Central memory CD8-positive, alpha-beta T cell (primary cell): ENCODE measurements at places on chromosomes 12 and 14.

DNA sequence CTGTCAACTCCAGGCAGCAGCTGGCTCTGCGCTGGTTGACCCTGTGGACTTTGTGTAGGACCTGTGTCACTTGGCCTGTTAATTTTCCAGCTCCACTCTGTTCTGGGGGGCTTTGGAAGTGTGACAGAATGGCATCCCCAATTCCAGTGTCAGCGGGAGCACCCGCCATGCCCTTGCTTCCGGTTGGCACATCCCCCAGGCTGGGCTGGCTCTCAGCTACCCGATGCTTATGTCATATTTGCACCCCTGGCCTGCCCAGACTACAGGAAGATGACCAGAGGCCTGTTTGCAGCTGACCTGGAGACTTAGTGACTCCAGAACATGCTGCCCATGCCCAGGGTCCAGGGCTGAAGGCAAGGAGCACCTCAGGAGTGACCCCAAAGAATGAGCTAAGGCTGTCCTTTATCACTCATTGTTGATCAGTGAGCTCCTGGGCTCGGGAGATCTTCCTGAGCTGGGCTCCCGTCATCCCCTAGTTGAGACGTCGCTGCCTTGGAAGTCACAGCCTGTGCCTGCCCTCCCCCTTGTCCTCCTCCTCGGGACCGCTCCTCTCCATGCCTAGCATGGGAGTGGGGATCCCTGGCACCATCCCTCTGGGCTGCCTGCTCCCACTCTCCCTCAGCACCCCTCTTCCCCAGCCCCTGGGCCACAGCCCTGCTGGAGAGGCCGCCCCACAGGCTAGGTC lies 163.4 kb upstream of the RTL1 start:
- no peak for DNase-seq

DNA sequence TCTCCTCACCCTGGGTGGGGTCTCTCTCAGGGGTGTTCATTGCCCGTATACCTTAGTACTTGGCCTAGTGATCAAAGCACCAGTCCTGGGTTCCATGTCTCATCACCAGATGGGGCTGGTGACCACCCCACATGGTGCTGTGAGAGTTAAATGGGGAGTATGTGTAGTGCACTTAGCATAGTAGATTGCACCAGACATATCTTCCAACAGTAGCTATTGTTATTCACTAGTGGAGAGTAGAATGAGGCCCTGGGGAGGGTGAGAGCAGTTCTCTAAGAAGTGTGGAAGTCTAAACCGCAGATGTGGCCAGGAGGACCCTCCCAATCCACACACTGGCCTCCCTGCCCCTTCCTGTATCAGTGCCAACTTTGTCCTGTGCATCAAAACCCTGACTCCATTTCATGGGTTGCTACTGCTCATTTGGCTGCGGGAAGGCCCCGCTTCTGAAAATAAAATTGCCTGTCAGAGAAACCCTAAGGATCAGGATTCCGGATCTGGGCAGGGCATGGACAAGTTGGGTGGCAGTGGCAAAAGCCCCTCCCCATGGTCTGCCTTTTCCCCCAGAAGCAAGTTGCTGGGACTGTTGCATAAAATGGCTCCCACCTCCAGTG lies 4.4 kb downstream of the CD9 start:
- DNase-seq = no peak

DNA sequence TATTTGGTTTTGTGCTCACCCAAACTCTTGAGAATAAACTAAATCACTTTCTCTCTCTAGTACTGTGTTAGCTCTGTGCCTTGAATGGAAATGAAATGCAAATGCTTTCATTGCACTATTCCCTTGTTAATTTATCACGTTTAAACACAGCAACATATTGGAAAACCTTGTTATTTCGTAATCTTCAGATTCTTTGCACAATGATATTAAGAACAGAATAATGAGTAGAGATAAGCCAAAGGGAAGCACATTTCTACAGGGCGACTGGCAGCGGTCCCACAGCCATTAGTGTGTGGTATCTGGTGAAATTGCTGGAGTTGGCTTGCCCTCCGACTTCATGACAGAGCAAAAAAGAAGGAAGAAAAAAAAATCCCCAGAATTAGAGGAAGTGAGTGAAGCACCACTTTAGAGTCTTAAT lies 166.1 kb upstream of the E2F7 start:
- no peak for DNase-seq

GRCh38 chr12:63802012-63802608 lies 22.4 kb downstream of the RXYLT1 start:
- no peak for DNase-seq

DNA sequence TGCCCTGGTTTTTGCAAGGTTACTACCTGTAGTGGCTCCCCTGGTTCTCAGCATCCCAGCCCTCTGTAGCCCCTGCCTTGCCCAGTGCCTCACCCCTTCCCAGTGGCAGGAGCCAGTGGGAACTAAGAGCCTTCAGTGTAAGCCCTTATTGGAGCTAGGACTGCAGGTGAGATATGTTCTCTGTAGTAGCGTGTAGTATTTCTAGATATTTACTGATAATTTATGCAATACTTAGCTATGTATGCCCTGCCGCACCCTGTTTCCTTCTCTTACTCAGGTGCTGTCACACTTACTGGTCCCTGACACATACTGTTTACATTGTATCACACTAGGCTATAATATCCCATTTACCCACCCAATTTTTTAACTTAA lies 3.6 kb downstream of the BMAL2 start:
- no peak for DNase-seq

DNA sequence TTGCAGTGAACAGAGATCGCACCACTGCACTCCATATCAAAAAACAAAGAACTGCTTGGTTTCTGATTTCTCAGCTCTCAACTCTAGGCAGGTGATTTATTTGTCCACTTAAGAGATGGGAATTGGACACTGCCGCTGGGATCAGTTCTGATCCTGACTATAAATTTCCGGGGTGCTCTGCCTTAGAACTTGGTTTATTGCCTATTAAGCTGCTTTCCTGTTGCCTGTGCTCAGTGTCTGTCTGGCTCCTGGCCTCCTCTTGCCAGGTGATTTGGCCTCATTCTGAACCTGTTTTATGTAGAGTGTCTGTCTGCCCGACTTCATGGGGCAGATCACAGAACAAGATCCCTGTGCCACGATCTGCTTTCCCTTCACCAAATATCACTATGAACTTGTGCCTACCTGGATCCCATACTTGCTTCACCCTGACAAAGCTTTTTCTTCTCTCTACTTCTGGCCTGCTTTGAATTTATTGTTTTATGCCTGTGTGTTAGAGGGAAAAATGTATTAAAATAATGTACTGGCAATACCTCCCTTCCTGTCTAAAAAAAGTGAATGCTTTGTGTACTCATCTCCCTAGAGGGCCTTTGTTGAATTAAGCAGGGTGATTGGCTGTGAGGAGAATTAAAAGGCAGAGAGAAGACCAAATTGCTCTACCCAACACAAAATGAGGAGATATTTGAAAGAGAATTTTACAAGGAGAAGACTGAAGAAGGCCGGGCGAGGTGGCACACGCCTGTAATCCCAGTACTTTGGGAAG lies 27.6 kb downstream of the CDKN1B start:
- no peak for DNase-seq

DNA sequence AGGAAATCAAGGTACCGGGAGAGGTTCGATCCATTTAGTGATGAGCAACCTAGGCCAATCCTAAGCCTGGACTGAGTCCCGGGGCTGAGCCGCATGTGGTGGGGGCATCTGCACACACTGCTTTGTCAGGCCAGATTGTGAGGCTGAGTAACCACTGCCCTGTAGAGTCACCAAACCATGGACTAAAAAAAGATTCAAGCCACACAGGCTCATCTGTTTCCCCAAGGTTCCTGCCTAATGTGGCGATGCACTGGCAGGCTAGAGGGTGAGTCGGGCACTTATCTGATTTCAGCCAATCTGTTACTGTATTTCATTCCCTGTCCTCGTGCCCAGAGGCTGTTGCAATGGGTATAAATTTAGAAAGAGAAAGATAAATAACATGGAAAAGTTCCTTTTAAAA lies 140.8 kb downstream of the TTC7B start:
- no peak for DNase-seq

DNA sequence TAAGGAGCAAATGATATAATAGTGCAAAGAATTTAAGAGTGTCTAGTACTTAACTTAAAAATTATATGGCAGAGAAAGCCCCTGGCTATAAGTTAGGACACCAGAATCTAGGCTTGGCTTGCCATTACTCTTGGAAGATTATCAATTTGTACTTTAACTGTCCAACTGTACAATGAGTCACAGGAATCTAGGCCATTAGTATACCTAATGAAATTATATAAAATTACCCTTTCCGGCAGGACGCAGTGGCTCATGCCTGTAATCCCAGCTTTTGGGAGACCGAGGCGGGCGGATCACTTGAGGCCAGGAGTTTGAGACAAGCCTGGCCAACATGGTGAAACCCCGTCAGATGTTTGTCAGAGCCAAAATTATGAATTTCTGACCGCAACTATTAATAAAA lies 691 bp upstream of the OR6S1 start:
- DNase-seq = no peak

DNA sequence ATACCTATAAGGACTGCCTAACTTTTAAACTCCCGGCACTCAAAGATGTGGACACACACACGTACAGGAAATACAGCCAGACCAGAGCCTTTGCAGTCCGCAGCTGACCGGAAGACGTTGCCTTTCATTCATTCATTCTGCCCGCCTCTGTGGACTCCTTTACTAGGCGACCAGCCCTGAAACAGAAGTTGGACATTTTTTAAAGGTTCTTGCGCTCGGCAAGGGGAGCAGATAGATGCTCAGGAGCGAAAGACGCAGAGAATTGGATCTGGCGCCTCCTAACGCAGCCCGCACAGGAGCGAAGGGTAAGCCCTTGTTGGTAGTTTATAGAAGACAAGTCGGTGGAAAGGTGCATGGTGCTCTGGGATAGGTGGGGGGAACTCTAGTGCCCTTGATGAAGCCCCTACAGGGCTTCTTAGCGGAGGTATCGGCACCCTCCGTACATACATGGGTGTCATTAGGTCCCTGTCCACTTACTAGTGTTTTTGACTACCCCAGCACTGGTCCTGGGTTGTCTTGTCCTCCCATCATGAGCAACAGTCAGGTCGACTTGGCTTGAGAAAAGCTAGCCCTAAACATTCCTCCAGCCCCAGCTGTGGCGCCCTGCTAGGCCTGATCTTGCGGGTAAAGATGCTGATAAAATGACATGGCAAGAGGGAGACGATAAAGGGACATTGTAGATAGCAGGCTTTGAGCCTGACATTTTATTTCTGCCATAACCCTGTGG lies at the start of gene KDM2B:
Gene KDM2B, minus strand, starts transcription at position 65 of the 727 bp plus-strand sequence. CDS start 112 bp downstream, outside the sequence.
- DNase-seq = no peak

GRCh38 chr14:99246536-99247097 lies 25.4 kb downstream of the BCL11B start:
- DNase-seq = no peak

DNA sequence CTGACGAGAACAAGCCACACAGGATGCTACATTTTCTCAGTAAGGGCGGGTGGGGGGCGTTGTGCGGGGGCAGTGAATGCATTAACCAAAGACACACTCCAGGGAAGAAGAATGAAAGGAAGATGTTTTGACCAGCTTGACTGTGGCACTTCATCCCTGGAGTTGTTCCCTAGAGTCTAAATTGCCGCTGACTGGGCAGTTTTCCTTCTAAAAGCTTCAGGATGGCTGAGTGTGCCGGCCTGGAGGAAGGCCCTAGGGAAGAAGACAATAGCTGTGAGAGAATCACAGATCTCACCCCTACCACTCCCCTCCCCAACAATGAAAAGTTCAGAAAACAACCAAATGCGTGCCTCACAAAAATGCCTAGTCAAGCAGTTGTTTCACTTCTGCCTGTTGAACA lies 67.2 kb downstream of the NKX2-1 start:
- no peak for DNase-seq

GRCh38 chr14:61491876-61492434 lies 170.6 kb downstream of the PRKCH start:
- no peak for DNase-seq

DNA sequence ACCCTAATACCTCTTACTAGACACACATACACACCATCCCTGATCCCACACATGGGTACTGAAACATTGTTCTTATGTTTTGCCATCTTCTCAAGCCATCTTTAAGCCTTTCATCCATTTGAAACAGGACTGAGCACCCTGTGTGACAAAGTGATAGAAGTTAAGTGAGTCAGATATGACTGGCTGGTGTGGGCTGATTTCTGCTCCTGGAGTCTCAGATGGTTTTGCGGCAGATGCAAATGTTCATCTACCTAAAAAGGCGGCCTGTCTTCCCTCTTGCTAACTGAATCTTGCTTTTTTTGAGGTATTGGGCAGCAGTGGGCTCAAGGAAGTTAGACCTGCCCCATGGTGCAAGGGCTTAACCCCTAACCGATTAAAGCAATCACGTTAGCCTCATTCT lies 30.4 kb upstream of the PKP2 start:
- no peak for DNase-seq

GRCh38 chr14:22122829-22123560 lies 449.4 kb upstream of the OR4E1 start:
- DNase-seq = no peak

- no peak for DNase-seq
Measured at GRCh38 chr12:80189241-80189640, 89.9 kb downstream of the OTOGL start.

GRCh38 chr12:67754933-67755697 lies 106.6 kb downstream of the DYRK2 start:
- no peak for DNase-seq

DNA sequence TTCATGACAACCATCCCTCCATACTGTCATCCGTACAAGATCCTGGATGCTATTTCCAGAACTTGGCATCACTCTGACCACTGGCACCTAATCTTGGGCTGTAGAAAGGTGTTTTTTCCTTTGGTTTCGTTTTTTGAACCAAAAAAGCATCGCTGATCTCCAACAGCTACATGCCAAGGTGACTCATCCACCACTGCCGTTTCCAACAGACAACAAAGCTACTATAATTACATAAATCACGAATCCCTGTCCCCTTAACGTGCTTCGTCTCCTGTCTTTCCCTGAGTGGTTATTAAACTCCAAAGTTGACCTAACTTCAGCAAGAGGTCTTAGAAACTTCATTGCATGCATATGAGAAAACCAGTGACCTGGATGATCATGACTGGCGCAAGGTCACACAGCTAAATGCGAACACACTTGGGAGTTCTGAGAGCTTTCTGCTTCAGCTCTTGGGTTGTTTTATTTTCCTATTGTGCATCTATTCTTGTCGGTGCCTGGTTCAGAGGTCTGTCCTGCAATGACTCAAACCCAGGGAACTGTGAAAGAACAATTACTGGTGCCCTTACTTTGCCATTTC lies 99.9 kb downstream of the PPM1H start:
- DNase-seq = no peak

DNA sequence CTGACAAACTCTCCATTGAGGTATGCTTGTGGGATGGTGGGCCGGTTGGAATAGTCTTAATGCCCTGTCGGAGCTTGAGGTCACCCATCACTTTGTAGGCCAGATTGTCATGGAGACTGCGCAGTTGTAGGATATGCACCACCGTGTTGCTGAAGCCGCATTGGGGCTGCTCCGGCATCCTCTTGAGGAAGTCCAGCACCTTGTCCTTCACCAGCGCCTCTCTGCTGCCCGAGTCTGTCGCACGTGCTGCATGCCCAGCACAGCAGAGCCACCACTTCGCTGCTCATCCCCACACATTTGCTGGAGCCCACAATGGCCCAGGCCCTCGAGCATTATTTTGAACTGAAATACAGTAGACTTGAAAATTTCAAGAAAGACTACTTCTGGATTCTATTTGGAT lies 61.8 kb downstream of the FBXO33 start:
- DNase-seq = no peak
